ENCODE measurements at places on chromosomes 4 and X.

GRCh38 chr4:3122081-3122563 lies 47.6 kb downstream of the HTT start:
- DNase-seq, result no peak

DNA sequence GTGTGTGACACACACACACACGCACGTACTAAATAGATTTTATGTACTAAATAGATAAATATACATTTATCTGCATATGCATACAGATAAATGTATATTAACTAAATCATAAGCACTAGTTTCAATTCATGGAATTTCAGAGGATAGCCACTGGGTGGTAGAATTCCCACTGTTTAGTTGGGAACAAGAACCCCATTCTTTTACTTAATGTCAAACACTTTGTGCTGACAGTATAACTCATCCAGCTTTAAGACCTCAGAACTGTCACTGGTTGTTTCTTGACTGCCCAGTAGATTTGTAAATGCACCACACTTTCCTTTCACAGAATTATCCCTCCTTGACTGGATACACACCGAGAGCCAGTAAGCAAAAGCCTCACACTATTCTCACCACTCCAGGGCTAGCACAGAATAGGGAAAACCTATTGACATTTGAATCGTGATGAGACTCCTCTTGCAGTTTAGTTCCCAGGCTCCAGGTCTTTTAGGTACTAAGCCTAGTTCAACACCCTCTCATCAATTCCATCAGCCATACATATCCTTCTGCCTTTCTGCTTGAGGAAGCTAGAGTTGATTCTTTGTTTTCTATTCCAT lies 32.4 kb downstream of the PPARGC1A start:
- DNase-seq, result no peak

DNA sequence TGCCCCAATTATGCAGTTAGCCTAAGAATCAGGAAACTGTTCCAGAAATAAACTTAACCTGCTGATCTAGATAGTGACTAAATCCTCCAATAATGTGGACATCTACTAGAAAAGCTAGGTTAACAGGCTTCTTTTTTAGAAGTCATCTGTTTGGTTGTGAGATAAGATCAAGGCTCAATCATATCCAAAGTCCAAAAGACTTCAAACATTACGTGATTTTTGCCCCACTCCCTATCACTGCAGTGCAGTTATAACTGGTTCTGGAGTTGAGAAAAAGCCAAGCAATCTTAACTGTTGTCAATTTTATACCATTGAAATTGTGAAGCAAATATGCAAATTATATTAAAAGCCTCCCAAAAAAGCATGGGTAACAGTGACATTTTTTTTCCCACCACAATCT lies 781.4 kb downstream of the KLHL13 start:
- no peak for DNase-seq

GRCh38 chrX:40004246-40004535 lies 93.6 kb downstream of the BCOR start:
- DNase-seq, result no peak

DNA sequence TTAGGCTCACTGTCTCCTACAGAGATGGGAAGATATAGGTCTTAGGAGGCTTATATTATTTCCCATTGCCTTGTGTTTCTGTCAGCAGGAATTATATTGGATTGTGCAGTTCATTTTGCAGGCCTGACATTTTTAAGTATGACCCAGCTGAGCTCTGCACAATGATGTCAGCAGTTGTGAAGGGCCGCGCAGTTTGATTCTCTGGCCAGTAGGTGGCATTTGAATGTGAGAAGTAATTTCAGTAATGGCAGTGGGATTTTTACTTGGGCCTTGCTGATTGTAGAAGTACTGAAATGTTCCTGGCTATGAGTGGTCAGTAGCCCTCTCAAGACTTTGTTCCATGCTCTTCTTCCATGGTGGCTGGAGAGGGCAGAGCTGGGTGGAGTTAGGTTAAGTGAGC lies 247.2 kb upstream of the MTMR8 start:
- DNase-seq, result no peak

DNA sequence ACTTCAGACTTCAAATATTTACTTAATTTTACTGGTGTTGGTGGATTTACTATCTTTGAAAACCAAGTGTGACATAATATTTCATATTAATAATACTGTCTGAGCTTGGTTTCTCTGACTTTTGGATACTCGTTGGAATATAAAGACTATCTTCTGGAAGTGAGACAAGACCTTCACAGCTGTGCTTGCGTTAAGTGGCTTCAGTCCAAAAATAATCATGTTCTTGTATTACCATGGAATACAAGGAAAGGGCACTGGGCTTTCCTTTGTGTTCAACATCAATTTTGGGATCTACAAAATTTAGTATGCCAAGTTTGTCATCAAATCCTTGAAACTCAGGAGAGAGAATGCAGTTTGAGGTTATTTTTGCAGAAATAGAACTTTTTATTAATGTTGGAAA lies 712.4 kb upstream of the LCORL start:
- DNase-seq, result no peak

DNA sequence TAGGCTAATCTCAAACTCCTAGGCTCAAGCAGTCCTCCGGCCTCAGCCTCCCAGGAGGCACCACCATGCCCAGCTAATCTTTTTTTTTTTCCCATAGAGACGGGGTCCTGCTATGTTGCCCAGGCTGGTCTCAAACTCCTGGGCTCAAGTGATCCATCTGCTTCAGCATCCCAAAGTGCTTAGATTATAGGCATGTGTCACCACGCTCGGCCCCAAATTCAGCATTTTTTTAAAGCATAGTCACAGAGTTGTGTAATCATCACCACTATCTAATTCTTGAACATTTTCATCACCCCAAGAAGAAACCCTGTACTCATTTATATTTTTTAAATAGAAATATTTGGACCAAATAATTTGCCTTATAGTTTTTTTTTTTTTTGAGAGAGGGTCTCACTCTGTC lies 10.3 kb downstream of the CENPI start:
- no peak for DNase-seq

GRCh38 chr4:2082627-2083026 lies 23.5 kb downstream of the NAT8L start:
- no peak for DNase-seq

DNA sequence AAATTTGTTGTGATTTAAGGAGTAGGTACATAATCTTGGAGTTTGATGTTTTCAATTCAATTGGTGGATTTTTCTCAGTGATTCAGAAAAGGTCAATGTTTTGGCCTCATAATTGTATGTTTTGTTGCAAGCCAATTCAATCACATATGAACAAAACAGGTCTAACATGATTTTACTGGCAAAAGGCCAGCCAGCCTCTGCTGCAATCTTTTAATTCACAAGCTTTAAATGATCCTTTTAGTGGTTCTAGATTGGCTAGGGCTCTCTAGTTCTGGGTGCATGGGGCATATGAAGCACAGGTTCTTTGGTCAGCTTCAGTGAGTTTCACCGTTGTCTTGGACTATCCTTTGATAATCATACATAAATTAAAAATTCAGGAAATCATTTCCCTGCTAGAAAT lies 19.2 kb upstream of the SLC6A14 start:
- no peak for DNase-seq

DNA sequence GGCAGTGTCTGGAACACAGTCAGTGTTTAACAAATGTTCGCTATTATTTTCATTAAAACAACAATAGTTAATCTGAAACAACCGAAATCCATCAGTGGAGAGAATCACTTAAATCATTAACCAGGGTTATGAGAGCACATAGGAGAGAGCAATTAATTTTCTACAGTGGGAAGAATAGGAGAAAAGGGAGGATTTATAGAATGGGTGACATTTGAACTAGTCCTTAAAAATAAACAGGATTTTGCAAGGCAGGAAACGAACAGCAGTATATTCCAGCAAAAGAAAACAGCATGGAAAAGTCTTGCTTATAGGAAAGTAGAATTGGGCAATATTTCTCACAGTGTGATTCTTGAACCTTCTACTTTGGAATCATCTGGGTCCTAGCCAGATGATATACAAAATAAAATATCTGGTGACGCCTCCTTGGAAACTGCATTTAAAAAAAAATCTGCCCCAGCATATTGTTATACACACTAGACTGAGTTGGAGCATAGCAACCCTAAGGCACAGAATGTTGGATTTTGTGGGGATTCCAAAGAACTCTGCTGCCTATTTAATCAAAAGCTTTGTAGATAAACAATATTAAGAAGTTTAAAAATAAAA lies 56.1 kb downstream of the INTS12 start:
- DNase-seq, result no peak

DNA sequence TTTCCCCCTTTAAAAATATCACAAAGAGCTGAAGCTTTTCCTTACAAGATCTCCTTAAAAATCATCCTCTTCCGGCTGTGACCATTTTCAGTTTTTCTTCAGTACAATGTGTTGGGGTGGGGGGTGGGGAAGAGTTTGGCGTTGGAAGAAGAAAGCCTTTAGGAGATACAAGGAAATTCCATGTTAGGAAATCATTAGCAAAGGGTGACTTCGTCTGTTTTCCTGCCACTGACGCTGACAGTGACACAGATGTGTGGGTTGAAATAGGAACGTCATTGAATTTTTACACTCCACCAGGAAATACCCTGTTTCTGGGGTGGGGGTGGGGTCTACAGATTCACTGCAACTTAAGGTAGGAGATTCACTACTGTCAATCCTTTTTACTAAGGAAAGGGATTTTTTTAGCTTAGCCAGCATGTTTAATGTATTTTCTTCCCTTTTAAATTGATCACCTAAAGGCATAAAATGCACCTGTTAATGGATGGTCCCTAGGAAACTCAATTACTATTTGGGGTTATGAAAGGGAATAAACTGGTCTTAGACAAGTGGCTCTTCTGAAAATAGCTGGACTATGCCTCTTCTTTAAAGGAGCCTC lies 3.9 kb downstream of the MAMLD1 start:
- DNase-seq, result no peak

- DNase-seq, result no peak
Measured at GRCh38 chr4:111393781-111394180, 751.5 kb upstream of the FAM241A start.

- DNase-seq, result no peak
Measured at GRCh38 chr4:142815834-142816233, 30.3 kb downstream of the INPP4B start.

DNA sequence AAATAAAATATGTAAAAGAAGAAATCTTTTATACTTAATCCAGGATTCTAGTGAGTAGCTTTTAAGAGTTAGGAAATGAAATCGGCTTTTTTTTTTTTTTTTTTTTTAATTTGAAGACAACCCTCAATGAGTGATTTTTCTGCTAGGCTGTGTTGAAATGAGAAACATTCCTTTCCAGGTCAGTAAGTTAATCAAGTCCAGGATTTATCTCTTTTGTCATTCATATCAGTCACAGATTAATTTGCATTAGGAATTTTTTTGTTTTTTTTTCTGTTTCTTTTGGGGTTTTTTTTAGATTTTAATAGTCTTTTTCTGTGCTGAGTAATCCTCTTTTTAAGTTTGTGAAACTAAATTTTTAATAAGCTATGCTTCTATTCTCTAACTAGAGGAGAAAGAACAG lies 448.1 kb downstream of the ADGRL3 start:
- no peak for DNase-seq

GRCh38 chr4:101155945-101156344 lies 191.4 kb downstream of the PPP3CA start:
- no peak for DNase-seq

DNA sequence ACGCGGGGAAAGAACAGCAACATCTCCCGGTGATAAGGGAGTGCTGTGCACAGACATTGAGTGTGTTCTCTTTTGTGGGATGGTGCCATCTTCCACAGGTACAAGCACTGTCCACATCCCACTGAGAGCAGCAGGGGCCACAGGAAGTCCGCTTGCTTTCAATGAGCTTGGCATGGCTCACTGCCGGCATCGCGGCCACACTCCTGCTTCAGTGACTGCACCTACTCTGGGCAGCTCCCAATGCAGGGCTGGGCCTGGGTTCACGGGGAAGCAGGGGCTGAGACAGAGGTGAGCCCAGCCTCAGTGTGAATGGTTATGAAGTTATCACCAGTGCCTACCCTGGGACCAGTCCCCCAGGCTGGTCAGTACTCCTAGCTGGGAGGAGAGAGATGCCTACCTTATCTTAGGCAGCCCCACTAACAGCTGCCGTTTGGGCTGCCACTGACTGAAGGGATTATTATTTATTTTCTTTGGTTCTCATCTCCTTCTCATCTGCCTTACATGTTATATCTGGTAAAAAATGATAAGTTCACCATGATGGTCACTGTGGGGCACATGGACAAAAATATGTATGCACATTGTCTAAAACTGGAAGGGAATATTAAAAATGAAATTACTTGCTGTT lies 99.2 kb downstream of the MGST2 start:
- DNase-seq, result no peak

GRCh38 chrX:40179283-40179682 lies 81.5 kb upstream of the BCOR start:
- no peak for DNase-seq

DNA sequence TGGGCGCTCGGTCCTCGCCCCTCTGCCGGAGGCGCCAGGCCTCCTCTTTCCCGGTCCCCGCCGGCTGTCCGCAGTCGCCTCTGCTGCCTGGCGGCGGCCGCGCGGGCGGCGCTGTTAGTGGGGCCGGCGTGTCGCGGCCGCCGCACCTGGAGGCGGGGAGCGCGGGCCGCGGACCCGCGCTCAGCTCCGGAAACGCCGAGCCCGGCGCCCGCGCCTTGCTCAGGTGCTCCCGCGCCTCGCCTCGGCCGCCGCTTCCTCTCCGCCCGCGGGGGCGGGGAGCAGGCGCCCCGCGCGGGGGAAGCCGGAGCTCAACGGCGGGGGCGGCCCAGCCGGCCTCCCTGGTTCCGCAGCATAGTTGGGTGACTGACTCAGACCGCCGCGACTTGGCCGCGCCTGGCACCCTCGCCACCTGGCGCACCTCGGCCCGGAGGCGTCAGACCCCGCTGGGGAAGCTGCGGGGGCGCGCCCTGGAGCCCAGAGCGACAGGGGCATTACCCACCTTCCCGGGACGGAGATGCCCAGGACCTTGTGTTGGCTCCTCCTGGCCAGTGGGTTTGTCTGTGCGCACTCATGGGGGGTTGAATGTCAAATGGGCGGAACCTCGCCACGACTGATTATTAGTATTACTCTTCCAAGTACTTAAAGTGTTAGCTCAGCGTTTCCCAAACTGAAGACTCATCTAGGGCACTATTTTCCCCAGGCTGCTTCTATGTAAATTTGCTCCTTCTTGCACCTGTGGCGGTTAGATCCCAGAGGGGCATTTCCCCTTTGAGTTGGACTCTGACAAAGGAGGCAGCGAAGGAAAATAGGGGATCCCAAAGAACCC lies at the start of gene ARAP2:
TSS of gene ARAP2 (minus strand) at position 258 of the 826 bp plus-strand sequence. CDS start 15,028 bp downstream, outside the sequence.
- peak; percentile 84 for DNase-seq

GRCh38 chr4:15794905-15795304 lies 16.8 kb downstream of the CD38 start:
- DNase-seq, result no peak

- peak; percentile 30 for DNase-seq
Measured at GRCh38 chr4:154744341-154744926, 634 bp downstream of the LRAT start.

GRCh38 chr4:22356987-22357596 lies 158.8 kb downstream of the ADGRA3 start:
- DNase-seq, result no peak

- no peak for DNase-seq
Measured at GRCh38 chrX:17597836-17598439, 139.4 kb upstream of the SCML1 start.

- DNase-seq, result no peak
Measured at GRCh38 chrX:122586831-122587230, 597.2 kb upstream of the GRIA3 start.

- DNase-seq, result no peak
Measured at GRCh38 chrX:68232206-68232605, 201.1 kb downstream of the OPHN1 start.

- DNase-seq, result no peak
Measured at GRCh38 chr4:37612811-37613210, 73.4 kb downstream of the RELL1 start.

Data from activated T-cell treated with anti-CD3 and anti-CD28 coated beads, Interleukin-2, amount 50 U/mL, for 24 hours (primary cell).